ENCODE measurements at places on chromosomes 2 and 18.

DNA sequence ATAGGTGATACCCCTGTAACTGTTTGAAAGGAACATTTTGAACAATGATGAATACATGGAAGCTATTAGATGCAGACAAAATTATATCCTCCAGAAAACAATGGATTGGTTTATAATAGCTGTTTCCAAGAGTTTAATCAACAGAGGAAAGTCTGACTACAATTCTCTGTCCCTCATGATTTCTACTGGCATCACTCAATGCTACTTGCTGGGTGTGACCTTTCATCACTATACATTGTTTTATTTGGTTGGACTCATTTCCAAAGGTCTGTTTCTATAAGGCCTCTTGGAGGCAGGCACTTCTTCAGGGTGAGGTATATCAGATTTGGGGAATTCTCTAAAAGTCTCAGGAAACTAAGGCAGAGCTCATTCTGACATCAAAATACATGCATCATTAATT lies 636.1 kb upstream of the SLC8A1 start:
- no peaks in the 10 kb centered on the region for H3K36me3 ChIP-seq
- H3K27ac ChIP-seq = no peak overlapping the region
- H3K27me3 ChIP-seq = no peaks in the 10 kb centered on the region
- no peak for DNase-seq

DNA sequence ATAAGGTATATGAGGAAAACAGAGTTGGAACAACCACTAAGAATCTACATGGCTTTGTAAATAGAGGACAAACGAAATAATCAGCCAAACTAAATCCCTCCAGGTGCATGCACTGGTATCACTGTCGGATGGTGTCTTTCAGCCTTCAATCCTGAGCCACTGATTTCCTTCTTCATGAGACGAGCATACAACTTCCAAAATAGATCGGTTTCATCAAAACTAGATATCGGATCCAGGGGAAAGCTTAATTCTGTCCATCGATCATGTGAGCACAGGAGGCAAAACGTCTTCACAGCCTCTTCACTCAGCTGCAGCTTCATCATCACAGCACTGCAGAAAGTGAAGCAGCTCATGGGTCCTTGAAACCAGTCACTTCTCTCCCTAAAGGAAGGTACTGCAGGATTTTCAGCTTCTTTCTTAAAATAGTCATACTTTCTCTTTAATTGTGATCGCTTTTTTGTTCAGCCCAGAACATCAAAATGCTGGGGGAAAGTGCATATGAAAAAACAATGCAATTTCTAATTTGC lies 80.5 kb downstream of the DTNB start:
- DNase-seq = no peak
- no peaks in the 10 kb centered on the region for H3K27me3 ChIP-seq
- H3K4me1 ChIP-seq = no peaks in the 10 kb centered on the region
- no peak overlapping the region for H3K4me3 ChIP-seq
- H3K27ac ChIP-seq = no peak overlapping the region
- H3K36me3 ChIP-seq = peaks cover 2% of the 10 kb centered on the region

- no peaks in the 10 kb centered on the region for H3K36me3 ChIP-seq
- no peak overlapping the region for H3K27ac ChIP-seq
- no peak overlapping the region for H3K4me3 ChIP-seq
- no peak for DNase-seq
- H3K4me1 ChIP-seq = peaks cover 1% of the 10 kb centered on the region
These were observed 279.8 kb upstream of the FANCL start for GRCh38 chr2:58520903-58521302.

DNA sequence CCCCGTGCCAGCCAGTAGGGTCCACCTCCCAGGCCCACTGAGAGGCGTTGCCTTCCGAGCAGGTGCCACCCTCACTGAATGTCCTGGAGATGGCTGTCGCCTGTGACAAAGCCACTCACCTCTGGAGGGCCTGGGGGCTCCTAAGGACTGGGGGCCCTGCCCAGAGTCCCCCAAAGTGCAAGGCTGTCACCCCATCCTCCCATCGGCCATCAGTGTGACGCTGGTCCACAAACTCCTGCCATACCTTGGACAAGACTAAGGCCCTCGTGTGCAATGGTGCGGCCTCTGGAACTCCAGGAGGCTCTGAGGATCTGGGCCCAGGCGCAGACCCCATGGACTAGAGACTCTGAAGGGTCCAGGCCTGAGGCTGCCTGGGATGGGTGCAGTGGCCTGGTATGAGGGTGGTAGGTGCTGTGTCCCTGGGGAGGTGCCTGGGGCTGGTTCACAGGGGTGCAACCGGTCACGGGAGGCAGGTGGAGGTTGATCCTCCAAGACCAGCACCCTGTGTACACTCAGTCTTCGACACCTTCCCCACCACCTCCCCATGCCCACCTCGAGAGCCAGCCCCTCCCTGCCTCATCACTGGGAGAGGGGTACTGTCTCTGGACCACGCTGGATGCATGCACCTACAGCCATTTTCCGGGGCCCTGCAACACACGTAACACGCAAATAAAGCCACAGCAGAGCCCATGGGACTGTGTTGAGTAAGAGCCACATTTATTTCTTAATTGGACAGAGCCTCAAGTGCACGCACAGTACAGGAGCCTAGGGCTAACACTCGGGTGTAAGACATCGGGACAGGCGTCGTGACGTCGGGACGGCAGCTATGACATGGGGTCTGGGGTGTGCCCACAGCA lies 21.6 kb downstream of the AQP12A start:
- DNase-seq = no peak
- no peaks in the 10 kb centered on the region for H3K4me1 ChIP-seq
- no peaks in the 10 kb centered on the region for H3K27me3 ChIP-seq
- H3K4me3 ChIP-seq = no peak overlapping the region
- peaks cover 17% of the 10 kb centered on the region for H3K36me3 ChIP-seq

- H3K27me3 ChIP-seq = no peaks in the 10 kb centered on the region
- no peaks in the 10 kb centered on the region for H3K36me3 ChIP-seq
- DNase-seq = no peak
- no peak overlapping the region for H3K4me3 ChIP-seq
These were observed 674.3 kb upstream of the NRXN1 start for GRCh38 chr2:51706220-51706619.

DNA sequence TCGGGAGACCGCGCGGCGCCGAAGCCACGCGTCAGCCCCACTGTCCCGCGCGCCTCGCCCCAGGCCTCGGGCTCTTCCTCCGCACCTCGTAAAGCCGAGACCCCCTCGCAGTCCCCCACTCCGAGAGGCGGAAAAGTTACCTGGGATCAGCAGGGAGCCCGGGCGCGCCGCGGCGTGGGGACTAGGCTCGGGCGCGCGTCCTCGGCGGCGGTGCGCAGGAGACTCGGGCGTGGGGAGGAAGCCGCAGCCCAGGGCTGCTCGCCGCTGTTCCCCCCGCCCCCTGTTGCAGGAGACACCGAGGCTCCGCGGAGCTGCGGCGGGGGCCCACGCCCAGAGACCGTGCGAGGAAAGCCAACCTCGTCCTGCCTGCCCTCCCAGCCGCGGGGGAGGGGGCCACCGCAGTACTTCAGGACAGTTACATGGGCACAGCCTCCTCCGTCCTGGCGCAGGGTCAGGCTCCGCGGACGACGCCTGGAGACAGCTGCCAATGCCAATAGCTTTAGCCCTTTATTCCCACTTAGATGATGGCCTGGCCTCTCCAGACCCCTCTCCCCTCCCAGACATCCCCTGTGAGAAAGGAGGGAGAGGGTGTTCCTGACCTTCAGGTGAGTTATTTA lies at the start of gene EPB41L3:
Gene EPB41L3 (minus strand): TSS at position 225 of the 617 bp plus-strand sequence. CDS start 54,814 bp downstream, outside the sequence.
- peak within 1 kb of the TSS; percentile 49 for H3K4me3 ChIP-seq
- H3K27me3 ChIP-seq = peaks cover 32% of the 10 kb centered on the region
- H3K4me1 ChIP-seq = no peaks in the 10 kb centered on the region
- DNase-seq = no peak
- H3K27ac ChIP-seq = no peak within 1 kb of the TSS

DNA sequence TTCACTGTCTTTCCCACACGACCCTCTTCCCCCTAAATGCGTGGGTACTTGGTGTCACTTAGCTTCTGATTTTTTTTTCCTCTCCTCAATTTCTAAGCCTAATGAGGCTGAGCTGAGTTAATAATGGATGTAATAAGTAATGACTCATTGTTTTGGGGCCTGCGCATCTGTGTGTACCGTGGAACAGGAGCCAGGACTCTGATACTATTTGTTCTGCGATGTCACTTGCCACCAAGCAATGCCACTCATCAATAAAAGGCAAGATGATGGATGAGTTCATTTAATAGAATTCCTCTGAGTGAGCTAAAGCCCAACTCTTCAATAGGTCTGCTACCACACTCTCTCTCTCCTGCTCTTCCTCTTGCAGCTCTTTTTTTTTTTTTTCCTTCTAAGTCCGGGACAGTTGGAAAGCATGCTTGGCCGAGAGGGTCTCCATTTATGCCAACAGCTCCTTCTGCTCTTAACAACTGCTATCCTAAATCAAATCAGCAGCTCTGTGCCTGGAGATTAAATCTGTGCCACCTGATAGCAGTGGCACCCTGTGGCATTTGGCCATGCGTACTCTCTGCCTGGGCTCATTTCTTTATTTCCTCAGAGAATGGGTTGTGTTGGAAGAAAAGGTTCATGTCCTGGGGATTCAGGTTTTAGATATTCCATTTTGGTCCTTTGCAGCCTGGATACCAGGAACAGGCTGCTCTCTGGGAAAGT lies 1284.2 kb upstream of the PIK3C3 start:
- H3K27ac ChIP-seq = no peak overlapping the region
- no peak overlapping the region for H3K4me3 ChIP-seq
- no peaks in the 10 kb centered on the region for H3K36me3 ChIP-seq
- DNase-seq = no peak
- H3K4me1 ChIP-seq = no peaks in the 10 kb centered on the region

- peak; percentile 29 for DNase-seq
- H3K36me3 ChIP-seq = peaks cover 4% of the 10 kb centered on the region
- H3K4me3 ChIP-seq = no peak overlapping the region
- H3K27ac ChIP-seq = no peak overlapping the region
- H3K27me3 ChIP-seq = no peaks in the 10 kb centered on the region
These were observed 37.5 kb downstream of the ACVR1 start for GRCh38 chr2:157838442-157839161.

- no peaks in the 10 kb centered on the region for H3K27me3 ChIP-seq
- no peaks in the 10 kb centered on the region for H3K36me3 ChIP-seq
- no peaks in the 10 kb centered on the region for H3K4me1 ChIP-seq
- no peak for DNase-seq
These were observed 329.3 kb downstream of the ETAA1 start for GRCh38 chr2:67726416-67726815.

DNA sequence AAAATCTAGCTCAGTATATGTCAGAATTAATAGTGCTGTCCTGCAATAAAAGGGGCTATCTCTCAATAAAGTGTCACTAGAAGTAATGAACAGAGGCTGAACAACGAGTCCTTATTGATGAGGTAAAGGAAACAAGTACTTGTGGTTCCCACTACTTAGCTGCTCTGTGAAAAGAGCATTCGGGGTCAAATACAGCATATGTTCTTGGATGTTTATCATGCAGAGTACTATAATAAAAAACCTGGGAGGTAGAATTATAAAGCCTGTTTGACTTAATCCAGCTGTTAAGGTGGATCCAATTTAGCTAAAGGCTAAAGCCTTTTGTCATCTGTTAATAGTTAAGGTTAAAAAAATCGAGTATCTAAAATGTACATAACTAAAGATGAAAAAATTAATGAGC lies 32.4 kb downstream of the SLC35F5 start:
- H3K36me3 ChIP-seq = peaks cover 57% of the 10 kb centered on the region
- H3K4me3 ChIP-seq = no peak overlapping the region
- no peak for DNase-seq

DNA sequence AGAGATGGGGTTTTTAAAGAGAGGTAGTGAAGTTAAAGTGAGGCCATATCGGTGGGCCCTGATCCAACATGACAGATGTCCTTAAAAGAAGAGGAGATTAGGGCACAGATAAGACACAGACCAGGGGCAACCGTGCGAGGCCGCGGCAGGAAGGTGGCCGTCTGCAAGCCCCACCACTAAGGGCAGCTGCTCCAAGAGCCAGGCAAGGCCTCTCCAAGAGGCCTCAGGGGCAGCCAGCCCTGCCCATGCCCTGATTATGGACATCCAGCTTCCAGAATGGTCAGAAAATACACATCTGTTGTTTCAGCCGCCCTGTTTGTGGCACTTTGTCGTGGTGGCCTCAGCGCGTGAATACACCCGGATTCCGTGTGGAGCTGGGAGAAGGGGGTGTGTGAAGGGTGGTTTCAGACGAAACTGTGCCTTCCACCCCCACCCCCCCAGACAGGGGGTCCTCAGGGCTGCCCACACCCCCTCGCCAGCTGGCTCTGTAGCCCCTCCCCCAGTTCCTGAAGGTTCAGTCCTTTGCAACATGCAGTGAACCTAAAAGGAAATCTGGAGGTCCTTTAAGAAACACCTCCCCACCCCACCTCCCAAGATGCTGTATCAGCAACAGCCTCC lies 74.1 kb upstream of the SMAD7 start:
- no peaks in the 10 kb centered on the region for H3K4me1 ChIP-seq
- no peak for DNase-seq
- H3K27me3 ChIP-seq = no peaks in the 10 kb centered on the region
- no peak overlapping the region for H3K27ac ChIP-seq

- H3K36me3 ChIP-seq = no peaks in the 10 kb centered on the region
- DNase-seq = no peak
- no peaks in the 10 kb centered on the region for H3K27me3 ChIP-seq
- H3K4me1 ChIP-seq = no peaks in the 10 kb centered on the region
- H3K4me3 ChIP-seq = no peak overlapping the region
These were observed 83.1 kb downstream of the VWA3B start for GRCh38 chr2:98170076-98170475.

DNA sequence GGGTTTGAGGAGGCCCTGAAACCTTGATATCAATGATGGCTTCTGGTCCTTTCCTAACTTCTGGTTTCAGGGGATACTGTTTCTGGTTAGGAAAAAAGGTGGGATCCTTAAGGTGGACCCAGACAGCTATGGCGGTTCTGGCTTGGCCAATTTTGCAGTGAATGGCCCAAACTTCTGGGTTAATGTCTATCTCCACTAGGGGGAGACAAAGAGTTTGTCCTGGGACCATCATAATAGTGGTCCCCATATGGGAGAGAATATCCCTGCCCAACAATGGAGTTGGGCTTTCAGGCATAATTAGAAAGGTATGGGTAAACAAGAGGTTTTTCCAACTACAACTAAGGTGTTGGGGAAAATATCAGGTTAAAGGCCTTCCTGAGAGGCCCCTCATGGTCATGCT lies 273.5 kb downstream of the CALCRL start:
- no peak overlapping the region for H3K4me3 ChIP-seq
- H3K36me3 ChIP-seq = no peaks in the 10 kb centered on the region
- no peak overlapping the region for H3K27ac ChIP-seq
- H3K4me1 ChIP-seq = no peaks in the 10 kb centered on the region

- no peak for DNase-seq
- no peaks in the 10 kb centered on the region for H3K4me1 ChIP-seq
- H3K36me3 ChIP-seq = no peaks in the 10 kb centered on the region
- H3K27me3 ChIP-seq = no peaks in the 10 kb centered on the region
- no peak overlapping the region for H3K27ac ChIP-seq
These were observed 577.1 kb downstream of the ARHGAP15 start for GRCh38 chr2:143706354-143706753.

DNA sequence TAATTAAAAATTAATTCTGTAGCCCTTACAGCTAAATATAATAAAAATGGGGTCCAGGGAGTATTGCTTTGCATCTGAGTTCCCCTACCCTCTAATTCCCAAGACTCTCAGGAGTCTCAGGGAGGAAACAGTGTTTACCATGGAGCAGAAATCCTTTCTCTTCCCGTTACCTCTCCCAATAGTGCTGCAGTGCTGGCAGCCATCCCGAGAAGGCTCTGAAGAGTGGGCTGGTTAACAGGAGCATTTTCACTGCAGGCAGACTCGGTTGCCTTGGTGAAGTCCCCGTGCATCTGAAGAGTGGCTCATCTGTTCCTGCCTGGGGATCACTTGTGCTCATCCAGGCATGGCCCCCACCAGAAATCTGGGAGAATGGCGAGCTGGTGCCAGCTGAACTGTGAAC lies 41.8 kb upstream of the TMEM178A start:
- no peak overlapping the region for H3K4me3 ChIP-seq
- H3K27me3 ChIP-seq = no peaks in the 10 kb centered on the region
- no peak overlapping the region for H3K27ac ChIP-seq
- no peaks in the 10 kb centered on the region for H3K36me3 ChIP-seq
- H3K4me1 ChIP-seq = peaks cover 2% of the 10 kb centered on the region
- DNase-seq = no peak

All from neuronal stem cell (in vitro differentiated cells).